ENCODE measurements at places on chromosomes 7 and 10.

- DNase-seq = no peak
Measured at GRCh38 chr7:132782777-132783640, 206.7 kb upstream of the PLXNA4 start.

DNA sequence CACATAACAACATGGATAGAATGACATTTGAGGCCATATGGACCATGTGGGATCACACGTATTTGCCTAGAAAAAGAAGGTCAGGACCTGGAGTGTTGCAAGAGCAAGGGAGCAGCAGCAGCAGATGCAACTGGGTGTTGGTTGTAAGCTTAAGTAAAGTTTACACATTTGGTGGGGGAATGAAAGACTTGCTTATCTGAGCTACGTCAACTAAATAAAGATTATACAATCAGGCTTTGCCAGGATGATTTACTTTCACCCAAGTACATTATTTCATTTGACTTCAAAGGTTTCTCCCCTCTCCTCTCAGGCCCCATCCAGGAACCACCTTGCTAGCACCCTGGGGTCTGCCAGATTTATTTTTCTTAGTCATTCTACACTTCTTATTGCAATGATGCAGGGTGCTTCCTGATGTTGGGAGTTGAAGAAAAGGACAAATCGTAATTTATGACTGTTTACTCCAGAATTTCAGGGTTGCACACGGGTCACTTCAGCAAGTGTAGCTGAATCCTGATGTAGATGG, 591.9 kb upstream of the IGFBP3 start:
- DNase-seq = no peak

- no peak for DNase-seq
Measured at GRCh38 chr7:151031011-151031410, 2.8 kb downstream of the ABCB8 start.

- no peak for DNase-seq
Measured at GRCh38 chr10:70328967-70329366, 45.2 kb upstream of the NPFFR1 start.

DNA sequence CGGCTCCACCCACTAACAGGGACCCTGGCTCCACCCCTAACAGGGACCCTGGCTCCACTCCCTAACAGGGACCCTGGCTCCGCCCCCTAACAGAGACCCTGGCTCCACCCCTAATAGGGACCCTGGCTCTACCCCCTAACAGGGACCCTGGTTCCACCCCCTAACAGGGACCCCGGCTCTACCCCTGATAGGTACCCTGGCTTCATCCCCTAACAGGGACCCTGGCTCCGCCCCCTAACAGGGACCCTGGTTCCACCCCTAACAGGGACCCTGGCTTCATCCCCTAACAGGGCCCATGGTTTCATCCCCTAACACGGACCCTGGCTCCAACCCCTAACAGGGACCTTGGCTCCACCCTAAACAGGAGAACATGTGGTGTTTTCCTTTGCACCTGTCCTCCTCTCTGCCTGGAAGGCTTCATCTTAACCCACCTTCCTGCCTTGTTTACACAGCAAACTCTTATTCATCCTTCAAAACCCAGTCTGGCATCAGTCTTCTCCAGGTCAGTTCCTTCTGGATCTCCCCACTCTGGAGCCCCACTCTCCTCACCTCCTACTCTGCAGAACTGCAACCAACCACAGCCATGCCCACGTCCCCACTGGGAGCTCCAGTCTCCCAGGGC, 58.0 kb downstream of the CHST15 start:
- DNase-seq = no peak

DNA sequence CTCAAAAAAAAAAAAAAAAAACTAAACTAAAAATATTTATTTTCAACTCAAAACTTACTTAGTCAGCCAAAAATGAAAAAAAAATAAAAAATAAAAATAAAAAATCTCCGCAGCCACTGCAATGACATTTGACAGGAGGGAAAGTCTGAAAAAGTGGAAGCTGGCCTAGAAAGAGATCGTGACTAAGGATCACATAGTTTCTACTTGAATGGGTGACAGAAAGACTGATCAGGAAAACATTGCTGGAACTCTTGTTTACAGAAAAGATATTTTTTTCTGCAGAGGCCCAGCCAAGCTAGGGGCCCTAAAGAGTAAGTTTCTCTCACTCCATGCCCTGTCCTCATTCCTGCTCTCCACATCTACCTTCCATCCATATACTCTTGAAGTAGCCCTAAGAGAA, 92.8 kb upstream of the KCND2 start:
- DNase-seq = no peak

DNA sequence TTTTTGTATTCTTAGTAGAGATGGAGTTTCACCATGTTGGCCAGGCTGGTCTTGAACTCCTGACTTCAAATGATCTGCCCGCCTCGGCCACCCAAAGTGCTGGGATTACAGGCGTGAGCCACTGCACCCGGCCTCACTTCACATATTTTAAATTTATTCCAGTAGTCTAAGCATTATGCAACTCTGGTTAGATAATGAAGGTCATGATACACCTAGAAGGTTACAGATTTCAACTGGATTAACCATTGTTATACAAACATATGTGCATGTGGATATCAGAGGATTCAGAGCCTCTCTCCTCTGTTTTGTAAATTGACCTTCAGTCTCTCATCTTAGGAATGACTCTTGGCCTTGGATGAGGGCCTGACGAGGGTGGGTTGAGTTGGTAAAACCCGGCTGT, 146.3 kb downstream of the DPP6 start:
- DNase-seq = no peak

DNA sequence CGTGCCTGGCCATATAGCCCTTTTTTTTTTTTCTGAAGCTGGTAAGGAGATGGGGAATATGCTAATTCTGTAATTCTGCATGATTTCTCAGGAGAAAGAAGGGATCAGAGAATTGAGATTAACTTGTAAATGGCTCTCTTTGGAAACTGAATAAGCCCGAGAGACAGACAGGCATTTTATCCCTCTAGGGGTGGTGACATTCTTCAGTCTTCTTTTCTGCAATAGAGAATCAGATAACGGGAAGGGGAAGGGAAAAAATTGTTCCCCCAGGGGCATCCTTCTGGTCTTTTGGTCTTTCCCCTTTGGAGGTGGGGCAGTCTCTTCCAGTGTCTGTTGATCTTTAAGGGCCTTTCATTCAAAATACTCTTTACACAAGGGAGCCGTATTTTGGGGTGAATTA, 34.2 kb downstream of the HK1 start:
- DNase-seq = no peak
